ENCODE measurements at places on chromosomes 5 and 9. TPM values are rescaled to one million over a fixed set of nuclear protein-coding genes. Genes with fewer than 3 reads are reported as not detected.

Gene PCDHGB1
- 1.3 TPM for total RNA-seq

DNA sequence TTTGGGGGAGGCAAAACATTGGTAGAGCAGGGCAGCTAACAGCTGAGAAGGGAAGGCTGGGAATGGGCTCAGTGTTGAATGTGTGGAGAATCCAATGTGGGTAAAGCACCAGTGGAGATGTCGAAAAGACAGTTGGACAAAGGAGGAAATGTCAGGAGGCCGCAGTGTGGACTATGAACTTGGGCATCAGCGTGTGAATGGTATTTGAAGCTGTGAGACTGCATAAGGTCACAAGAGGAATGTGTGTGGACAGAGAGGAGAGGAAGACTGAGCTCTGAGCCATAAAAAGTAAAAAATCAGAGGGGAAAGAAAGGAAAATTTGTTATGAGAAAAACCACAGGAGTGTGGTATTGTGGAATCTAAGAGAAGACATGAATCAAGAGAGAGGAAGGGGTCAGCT lies 99.4 kb upstream of the ADAMTS16 start:
- no peak for DNase-seq

GRCh38 chr9:114930056-114930812 lies at the start of gene TNFSF8:
Gene TNFSF8 (minus strand): TSS chr9:114930591. CDS start chr9:114930303, 288 bp downstream.
- no peak for DNase-seq

DNA sequence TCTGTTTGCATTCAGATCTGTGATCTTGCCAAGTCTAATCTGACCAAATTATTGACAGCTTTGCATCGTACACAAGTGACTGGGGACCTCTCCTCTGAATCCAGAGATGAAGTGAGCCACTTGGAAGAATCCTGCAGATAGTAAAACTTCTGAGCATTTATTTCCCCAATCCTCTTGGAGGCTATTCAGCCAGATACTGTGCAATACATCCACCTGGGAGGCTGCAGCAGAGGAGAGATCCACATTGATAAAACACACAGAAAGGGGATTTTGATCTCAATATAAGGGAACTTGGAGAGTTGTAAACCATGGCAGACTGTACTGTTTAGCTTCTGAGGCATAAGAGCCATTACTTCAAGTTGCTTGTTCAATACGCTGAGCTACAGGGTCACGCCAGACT lies 654.6 kb downstream of the MTRR start:
- DNase-seq, result no peak

DNA sequence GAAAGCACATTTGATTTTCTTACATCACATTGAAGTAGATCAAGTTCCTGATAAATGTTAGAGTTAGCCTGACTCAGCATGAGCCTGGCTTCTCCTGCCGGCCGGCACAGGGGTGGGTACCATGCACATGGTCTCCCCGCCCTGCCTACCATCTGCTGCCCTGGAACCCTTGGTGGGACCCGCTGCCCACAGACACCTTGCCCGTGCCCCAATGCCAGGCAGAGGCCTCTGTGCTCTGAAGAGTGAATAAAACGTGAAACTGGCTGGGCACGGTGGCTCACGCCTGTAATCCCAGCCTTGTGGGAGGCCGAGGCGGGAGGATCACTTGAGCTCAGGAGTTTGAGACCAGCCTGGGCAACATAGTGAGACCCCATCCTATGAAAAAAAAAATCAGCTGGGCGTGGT lies 17.3 kb downstream of the EXD3 start:
- DNase-seq, result no peak

Gene MYMK
- total RNA-seq, result not detected

DNA sequence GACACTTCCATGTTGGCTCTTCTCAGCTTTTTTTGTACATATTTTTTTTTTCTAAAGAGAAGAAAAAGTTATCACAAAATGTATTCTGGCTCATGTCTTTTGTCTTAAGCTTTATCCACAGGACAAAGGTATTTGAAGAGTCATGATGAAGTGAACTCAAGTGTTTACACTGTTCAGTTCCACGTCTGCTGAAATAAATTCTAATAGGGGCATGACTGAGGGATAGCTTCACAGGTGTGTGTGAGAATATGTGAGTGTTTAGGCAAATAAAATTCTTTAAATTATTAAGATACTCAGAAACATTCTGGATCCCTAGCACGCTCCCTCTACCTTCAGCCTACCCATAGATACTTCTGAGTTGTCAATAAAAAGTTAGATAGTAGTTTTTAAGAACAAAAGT lies 59.8 kb downstream of the BAAT start:
- DNase-seq, result no peak

Gene FAXDC2
- total RNA-seq, result 0.54 TPM

DNA sequence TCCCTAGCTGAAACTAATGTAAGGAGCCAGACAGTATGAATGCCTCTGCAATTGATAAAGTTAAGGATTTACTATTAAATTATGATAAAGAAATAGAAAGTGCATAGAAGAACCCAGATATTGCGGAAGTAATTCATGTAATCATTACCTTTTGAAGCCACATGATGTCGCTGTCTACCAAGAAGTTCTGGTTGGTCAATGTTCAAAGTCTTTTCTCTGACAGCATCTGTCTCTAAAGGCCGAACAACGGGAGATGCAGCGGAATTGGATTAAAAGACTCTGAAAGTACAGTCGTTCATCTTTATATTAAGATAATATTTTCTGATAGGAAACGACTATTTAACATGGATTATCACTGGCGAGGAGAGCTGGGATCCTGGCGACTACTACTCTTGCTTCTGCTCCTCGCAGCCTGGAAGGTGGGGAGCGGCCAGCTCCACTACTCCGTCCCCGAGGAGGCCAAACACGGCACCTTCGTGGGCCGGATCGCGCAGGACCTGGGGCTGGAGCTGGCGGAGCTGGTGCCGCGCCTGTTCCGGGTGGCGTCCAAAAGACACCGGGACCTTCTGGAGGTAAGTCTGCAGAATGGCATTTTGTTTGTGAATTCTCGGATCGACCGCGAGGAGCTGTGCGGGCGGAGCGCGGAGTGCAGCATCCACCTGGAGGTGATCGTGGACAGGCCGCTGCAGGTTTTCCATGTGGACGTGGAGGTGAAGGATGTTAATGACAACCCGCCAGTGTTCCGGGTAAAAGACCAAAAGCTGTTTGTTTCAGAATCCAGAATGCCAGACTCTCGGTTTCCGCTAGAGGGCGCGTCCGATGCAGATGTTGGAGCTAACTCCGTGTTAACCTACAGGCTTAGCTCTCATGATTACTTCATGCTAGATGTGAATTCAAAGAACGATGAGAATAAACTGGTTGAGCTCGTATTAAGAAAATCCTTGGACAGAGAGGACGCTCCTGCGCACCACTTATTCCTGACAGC lies at the start of gene PCDHA8:
PCDHA8 (plus strand) TSS at position 210 of the 985 bp plus-strand sequence; CDS start at position 345, 135 bp downstream.
- DNase-seq, result no peak

DNA sequence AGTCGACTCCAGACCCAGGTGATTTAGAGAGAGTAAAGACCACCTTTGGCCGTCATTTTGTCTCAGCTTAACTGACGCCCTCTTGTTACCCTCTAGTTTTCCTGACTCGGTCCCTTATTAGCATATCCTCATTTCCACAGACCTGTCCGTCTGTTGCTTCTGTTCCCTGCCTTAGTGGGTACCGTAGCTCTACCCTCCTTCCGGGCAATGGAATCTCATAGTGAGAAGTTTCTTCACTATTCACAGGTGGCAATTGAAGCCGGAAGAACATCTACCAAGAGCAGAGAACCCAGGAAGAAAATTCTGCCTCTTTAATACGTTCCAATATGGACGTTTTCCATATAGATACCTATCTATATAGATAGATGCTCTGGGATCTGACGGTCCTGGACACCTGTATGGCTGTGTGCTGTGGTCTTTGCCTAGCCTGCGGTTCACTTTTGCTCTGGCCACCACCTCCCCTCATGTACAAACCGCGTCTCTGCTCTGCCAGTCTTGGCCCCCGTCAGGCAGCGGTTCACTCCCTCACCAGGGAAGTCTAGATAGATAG lies 652 bp upstream of the TMEM161B start:
- DNase-seq, result no peak

- no peak for DNase-seq
Observed at GRCh38 chr5:7941692-7942091, 72.7 kb downstream of the MTRR start.

- no peak for DNase-seq
Observed at GRCh38 chr5:170333161-170333910, 35.8 kb upstream of the LCP2 start.

DNA sequence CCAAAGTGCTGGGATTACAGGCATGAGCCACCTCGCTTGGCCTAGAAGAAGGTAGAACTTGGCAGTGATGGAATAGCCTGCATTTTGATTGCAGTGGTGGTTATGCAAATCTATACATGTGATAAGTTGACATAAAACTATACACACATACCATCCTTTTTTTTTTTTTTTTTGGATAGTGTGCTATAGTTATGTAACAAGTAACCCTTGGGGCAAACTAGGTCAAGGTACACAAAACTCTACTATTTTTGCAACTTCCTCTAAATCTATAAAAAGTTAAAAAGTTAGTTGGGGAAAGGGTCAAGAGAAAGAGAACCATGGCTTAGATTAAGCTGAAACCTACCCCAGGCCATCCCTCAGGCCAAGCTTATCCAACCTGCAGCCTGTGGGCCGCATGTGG lies 11.1 kb downstream of the TRIM14 start:
- DNase-seq, result no peak

- DNase-seq, result no peak
Observed at GRCh38 chr9:75499812-75500211, 390.7 kb upstream of the PCSK5 start.

- no peak for DNase-seq
Observed at GRCh38 chr5:32325062-32325461, 12.3 kb upstream of the MTMR12 start.

- no peak for DNase-seq
Observed at GRCh38 chr5:171313481-171314206, 4.6 kb downstream of the TLX3 start.

Gene SV2C
- not detected for total RNA-seq

GRCh38 chr9:16608906-16609305 lies 261.6 kb downstream of the BNC2 start:
- no peak for DNase-seq

- no peak for DNase-seq
Observed at GRCh38 chr5:115907177-115907576, 55.1 kb upstream of the LVRN start.

GRCh38 chr5:116577064-116577788 lies 2.6 kb upstream of the SEMA6A start:
- no peak for DNase-seq

All from MG63 (cell line).